ENCODE measurements at places on chromosomes 7 and 10. TPM values are rescaled to one million over a fixed set of nuclear protein-coding genes. Genes with fewer than 3 reads are reported as not detected.

The APBB1IP gene
- total RNA-seq: 0.37 TPM

The NKX1-2 gene
- not detected for total RNA-seq

The NEUROD6 gene
- not detected for total RNA-seq

The TMEM236 gene
- 0.11 TPM for total RNA-seq

The HMX3 gene
- not detected for total RNA-seq

The PAPOLB gene
- total RNA-seq: 0.12 TPM

The ADAM22 gene
- 0.75 TPM for total RNA-seq

The TMEM178B gene
- not detected for total RNA-seq

The OR6B1 gene
- not detected for total RNA-seq

The EPHB6 gene
- total RNA-seq: 5.0 TPM

The SLC18A3 gene
- total RNA-seq: not detected

The STEAP1 gene
- 32.6 TPM for total RNA-seq

The EPHA1 gene
- 0.33 TPM for total RNA-seq

The TMEM270 gene
- total RNA-seq: not detected

The FAM221A gene
- total RNA-seq: 2.0 TPM

The CYP3A5 gene
- 4.8 TPM for total RNA-seq

The OAT gene
- total RNA-seq: 188 TPM

The INA gene
- 0.50 TPM for total RNA-seq

The RABGEF1 gene
- 58.9 TPM for total RNA-seq

The IL2RA gene
- total RNA-seq: not detected

The MBL2 gene
- not detected for total RNA-seq

The RPEL1 gene
- total RNA-seq: under 0.01 TPM

The VAX1 gene
- not detected for total RNA-seq

The PON1 gene
- total RNA-seq: not detected

The TMEM209 gene
- 10.0 TPM for total RNA-seq

The SSBP1 gene
- total RNA-seq: 211 TPM

The NAT16 gene
- total RNA-seq: under 0.01 TPM

The SRGN gene
- total RNA-seq: 28.6 TPM

The WBP1L gene
- 39.2 TPM for total RNA-seq

The COL17A1 gene
- total RNA-seq: 0.33 TPM

The LIPN gene
- total RNA-seq: not detected

The SYT15 gene
- not detected for total RNA-seq

The ABCB4 gene
- 0.44 TPM for total RNA-seq

The TMEM229A gene
- not detected for total RNA-seq

The ARPC1A gene
- total RNA-seq: 334 TPM

The CRHR2 gene
- not detected for total RNA-seq

The POT1 gene
- 37.8 TPM for total RNA-seq

The GIMAP8 gene
- under 0.01 TPM for total RNA-seq

The ASZ1 gene
- not detected for total RNA-seq

The TLL2 gene
- total RNA-seq: 0.12 TPM

The ABI1 gene
- total RNA-seq: 29.1 TPM

The ARHGAP22 gene
- total RNA-seq: 85.7 TPM

The ACHE gene
- total RNA-seq: 0.25 TPM

The COPS6 gene
- total RNA-seq: 96.1 TPM

The PLXDC2 gene
- total RNA-seq: 6.9 TPM

The EGR2 gene
- 1.6 TPM for total RNA-seq

The OR2A14 gene
- not detected for total RNA-seq

The SPAM1 gene
- not detected for total RNA-seq

The ENO4 gene
- 0.11 TPM for total RNA-seq

The GPR37 gene
- total RNA-seq: 1.5 TPM

The SLC16A12 gene
- under 0.01 TPM for total RNA-seq

The HTR7 gene
- 1.1 TPM for total RNA-seq

The PRF1 gene
- not detected for total RNA-seq
